ENCODE measurements at places on chromosomes 16 and 17.

- peak; percentile 78 for DNase-seq
Observed at GRCh38 chr17:45848868-45849535, 4.3 kb downstream of the SPPL2C start.

- peak; percentile 30 for DNase-seq
Observed at GRCh38 chr17:75767881-75768280, 2.9 kb upstream of the GALK1 start.

- DNase-seq, result no peak
Observed at GRCh38 chr17:47225911-47226688, 17.0 kb downstream of the MYL4 start.

- no peak for DNase-seq
Observed at GRCh38 chr16:56120447-56121155, 70.7 kb upstream of the GNAO1 start.

- DNase-seq, result no peak
Observed at GRCh38 chr16:89312598-89313299, 95.2 kb downstream of the ZNF778 start.

- DNase-seq, result no peak
Observed at GRCh38 chr16:74984194-74984528, 762 bp downstream of the WDR59 start.

- no peak for DNase-seq
Observed at GRCh38 chr17:74126179-74126900, 77.1 kb upstream of the RPL38 start.

DNA sequence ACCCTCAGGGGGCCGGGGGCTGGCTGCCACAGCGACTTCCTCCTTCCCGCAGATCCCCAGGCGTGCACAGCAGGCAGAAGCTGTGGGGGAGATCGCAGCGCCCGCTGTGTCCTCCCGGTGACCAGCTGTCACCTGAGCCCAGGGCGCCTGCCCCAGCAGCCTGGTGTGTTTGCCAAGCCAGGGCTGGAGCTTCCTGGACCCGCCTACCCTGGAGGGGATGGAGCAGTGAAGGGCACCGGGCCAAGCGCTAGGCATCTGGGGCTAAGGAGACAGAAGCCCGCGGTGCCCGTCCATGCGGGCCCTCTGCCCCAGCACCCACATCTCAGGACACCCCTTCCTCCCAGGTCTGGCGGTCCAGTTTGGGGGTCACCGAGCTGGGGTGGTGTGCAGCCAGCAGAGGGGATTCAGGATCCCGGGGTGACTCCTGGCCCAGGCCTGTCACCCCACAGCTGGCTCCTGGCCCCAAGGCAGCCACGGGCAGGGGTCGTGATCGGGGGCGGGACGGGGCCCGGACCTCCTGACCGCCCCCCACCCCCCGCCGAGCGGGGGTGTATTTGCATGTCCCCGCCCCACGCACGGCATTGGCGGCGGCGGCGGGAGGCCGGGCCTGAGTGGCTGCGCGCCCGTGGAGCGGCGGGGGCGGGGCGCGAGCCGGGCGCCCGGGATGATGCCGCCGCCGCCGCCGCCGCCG is at the start of gene RAB26:
Gene RAB26 (plus strand): TSS at position 645 of the 691 bp plus-strand sequence. CDS start 159 bp downstream, outside the sequence.
- DNase-seq, result peak; percentile 76

DNA sequence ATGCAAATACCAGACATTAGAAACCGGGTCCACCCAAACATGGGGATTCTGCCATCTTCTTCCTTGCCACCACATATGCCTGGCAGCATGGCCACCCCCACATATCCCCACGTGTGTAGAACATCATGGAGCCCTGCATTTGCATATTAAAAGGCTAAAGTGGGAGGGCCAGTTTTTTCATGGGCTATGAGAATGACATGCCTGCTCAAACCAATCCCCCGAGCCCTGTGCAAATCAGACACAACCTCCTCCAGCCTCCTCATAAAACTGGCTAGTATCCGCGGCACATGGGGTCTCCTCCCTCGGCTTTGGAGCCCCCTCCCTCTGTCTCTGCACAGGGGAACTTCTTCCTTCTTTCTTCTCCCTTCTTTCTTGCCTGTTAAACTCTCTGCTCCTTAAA is 174.9 kb upstream of the WSCD1 start:
- DNase-seq, result no peak

- DNase-seq, result no peak
Observed at GRCh38 chr17:82959990-82960418, 119.4 kb upstream of the METRNL start.

- DNase-seq, result no peak
Observed at GRCh38 chr16:88403794-88404581, 21.2 kb downstream of the ZNF469 start.

- no peak for DNase-seq
Observed at GRCh38 chr16:17564856-17565255, 94.1 kb upstream of the XYLT1 start.

DNA sequence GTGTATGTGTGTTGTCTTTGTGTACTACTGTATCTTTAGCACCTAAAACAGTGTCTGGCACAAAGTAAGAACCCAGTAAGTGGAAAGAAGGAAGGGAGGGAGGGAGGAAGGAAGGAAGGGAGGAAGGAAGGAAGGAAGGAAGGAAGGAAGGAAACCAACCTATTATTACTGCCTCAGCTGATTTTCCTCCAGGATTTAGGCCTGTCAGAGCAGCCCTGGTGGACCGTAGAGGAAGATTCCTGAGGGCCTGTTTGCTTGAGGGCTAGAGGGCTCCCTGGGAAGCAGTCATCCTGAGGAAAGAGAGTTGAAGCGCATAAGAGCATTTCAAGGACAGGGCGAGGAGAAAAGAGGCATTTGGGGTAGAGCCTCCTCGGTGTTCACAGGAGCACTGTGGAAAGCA is 61.5 kb downstream of the WSB1 start:
- DNase-seq, result no peak

GRCh38 chr16:84759061-84759460 is 59.3 kb downstream of the USP10 start:
- DNase-seq, result no peak

GRCh38 chr16:5196204-5196603 is 98.6 kb upstream of the EEF2KMT start:
- no peak for DNase-seq

DNA sequence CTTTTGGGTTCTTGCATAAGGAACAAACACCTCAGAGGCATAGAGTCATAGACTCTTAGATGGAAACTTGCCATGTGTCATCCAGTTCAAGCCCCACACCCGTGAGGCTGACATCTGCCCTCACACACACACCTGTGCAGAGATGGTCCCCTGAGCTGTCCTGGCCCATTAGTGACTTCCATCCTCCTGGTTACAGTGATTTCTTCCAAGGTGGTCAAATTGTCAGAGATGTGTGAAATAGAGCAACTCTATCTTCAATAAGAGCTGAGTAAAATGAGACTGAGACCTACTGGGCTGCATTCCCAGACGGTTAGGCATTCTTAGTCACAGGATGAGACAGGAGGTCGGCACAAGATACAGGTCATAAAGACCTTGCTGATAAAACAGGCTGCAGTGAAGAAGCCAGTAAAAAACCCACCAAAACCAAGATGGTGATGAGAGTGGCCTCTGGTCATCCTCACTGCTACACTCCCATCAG is 342.2 kb upstream of the TNRC6C start:
- no peak for DNase-seq

DNA sequence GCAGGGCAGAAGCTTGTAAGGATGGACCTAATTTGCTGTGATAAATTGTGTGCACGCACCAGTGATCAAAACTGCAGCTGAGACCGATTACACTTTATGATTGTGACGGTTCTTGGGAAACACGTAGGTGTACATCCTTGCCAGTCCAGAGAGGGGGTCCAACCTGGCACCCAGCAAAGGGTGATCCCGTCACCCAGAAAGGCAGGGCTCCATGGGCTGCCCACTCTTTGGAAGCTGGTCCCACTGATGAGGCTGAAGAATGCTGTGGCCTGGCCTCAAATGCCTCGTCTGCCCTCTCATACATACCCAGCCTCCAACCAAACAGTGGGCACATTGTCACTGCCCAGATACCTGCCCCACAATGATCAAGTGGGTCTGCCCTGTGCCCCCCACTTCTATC is 132.0 kb downstream of the C16orf78 start:
- no peak for DNase-seq

- DNase-seq, result peak; percentile 70
Observed at GRCh38 chr16:48542020-48542473, 67.9 kb downstream of the N4BP1 start.

DNA sequence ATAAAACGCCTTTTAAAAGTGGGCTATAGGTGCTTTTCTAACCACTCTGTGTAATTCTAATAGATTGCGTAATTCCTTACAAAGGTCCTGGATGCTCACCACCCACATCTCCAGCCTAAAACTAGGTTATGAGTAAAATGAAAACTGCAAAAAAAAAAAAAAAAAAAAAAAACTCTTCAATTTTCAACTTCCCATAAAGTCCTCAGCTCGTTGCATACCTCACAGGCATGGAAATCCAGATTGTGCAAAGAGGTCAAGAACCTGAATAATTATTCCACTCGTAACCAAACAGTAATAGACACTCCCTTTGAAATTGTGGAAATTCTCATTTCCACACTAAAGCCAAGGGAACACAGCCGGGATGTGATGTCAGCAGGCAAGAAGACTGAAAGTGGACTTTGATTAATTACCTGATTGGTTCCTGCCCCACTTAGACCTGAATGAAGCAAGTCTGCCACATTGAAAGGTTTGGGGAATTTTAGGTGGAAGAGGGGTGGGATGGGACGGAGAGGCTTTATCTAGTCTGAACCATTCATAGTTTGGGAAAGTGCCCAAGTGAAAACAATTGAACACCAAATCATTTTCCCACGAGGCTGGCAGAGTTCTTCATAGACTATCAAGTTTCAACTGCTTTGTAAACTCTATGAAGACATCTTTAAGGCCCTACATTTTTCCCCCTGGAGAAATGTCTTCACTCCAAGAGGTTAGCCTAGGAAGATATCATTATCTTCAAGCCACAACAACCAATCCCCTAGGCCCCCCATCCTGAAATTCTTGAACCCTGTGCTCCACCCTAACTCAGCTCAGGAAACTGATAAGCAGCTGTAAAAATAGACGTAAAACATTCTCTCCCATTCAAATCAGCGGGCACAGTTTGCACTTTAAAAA is 49.1 kb upstream of the TANC2 start:
- DNase-seq, result no peak

All from head of caudate nucleus (tissue), 42 donors.